Hindlimb muscle (tissue), 1 donor: ENCODE measurements at places on chromosomes 16 and 17. TPM values are rescaled to one million over a fixed set of nuclear protein-coding genes. Genes with fewer than 3 reads are reported as not detected.

The SPATA32 gene
- not detected for polyA plus RNA-seq

The CCL8 gene
- 0.46 TPM for polyA plus RNA-seq

The TPSD1 gene
- not detected for polyA plus RNA-seq

The TEX19 gene
- not detected for polyA plus RNA-seq

The ZNF652 gene
- polyA plus RNA-seq = 15.6 TPM

The MYH11 gene
- polyA plus RNA-seq = 11.2 TPM
